ENCODE measurements at places on chromosomes 5 and 9.

DNA sequence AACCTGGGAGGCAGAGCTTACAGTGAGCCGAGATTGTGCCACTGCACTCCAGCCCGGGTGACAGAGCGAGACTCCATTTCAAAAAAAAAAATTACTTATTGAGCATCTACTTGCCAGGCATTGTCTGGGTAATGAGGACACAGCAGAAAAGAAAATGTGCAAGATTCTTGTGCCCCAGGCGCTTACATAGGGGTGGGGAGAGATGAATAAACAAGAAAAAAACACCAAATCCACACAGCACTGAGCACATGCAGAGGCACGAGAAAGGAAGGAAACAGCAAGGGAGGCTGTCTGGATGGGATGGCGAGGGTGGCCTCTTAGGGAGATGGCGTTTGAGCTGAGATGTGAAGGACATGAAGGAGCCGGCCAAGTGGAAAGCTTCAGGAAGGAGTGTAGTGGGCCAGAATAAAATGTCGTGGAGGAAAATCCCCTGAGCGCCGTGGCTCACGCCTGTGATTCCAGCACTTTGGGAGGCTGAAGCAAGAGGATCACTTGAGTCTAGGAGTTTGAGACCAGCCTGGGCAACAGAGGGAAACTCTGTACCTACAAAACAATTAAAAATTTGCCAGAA lies 13.9 kb downstream of the DYNC2I2 start:
- DNase-seq: no peak
- no peaks in the 10 kb centered on the region for H3K36me3 ChIP-seq
- H3K4me1 ChIP-seq: no peaks in the 10 kb centered on the region
- no peak overlapping the region for H3K27ac ChIP-seq
- no peak overlapping the region for H3K4me3 ChIP-seq

- no peak overlapping the region for H3K27ac ChIP-seq
- no peak overlapping the region for H3K4me3 ChIP-seq
- H3K36me3 ChIP-seq: no peaks in the 10 kb centered on the region
- no peak for DNase-seq
Measured at GRCh38 chr5:24145806-24146205, 499.0 kb downstream of the CDH10 start.

DNA sequence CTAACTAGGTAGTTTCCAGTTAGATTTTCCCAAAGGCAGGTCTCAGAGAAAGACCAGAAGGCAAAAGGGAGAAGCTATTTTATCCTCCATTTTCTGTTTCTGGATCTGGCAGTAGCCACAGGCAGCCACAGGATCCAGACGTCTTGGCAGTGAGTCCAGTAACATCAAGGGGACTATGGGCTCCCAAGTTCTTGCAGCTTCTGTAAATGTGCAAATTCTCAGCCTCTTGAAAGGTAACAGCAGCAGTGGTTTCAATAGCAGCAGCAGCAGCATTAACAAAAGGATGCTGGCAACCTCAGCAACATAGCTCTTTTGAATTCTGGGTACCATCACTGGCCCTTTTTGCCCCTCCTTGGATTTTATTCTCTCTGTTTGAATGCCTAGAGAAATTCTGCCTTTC lies 27.1 kb upstream of the IL33 start:
- H3K4me1 ChIP-seq: peaks cover 10% of the 10 kb centered on the region
- H3K36me3 ChIP-seq: no peaks in the 10 kb centered on the region
- no peak overlapping the region for H3K4me3 ChIP-seq
- H3K27ac ChIP-seq: no peak overlapping the region
- no peaks in the 10 kb centered on the region for H3K27me3 ChIP-seq
- no peak for DNase-seq

DNA sequence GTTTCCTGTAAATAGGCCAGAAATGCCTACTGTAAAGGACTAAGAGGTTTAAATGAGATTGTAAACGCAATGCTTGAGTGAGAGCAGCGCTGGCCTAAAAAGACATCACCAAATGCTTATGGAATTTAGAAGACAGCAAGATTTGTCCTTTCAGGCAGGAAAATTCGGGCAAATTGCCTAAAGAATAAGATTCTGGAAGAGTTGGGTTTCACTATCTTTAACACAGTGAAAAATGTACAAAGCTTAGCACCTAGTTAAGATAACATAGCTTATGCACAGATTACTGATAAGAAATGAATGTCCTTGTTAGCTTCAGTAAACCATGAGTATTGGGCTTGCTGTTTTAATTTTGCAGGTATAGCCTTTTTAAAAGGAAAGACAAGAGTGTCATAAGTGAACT lies 4.7 kb downstream of the FKBP15 start:
- no peaks in the 10 kb centered on the region for H3K27me3 ChIP-seq
- no peak overlapping the region for H3K4me3 ChIP-seq
- no peak overlapping the region for H3K27ac ChIP-seq
- H3K36me3 ChIP-seq: no peaks in the 10 kb centered on the region
- peaks cover 26% of the 10 kb centered on the region for H3K4me1 ChIP-seq

- no peak overlapping the region for H3K27ac ChIP-seq
- no peaks in the 10 kb centered on the region for H3K27me3 ChIP-seq
- H3K36me3 ChIP-seq: no peaks in the 10 kb centered on the region
- no peak overlapping the region for H3K4me3 ChIP-seq
- no peak for DNase-seq
- peaks cover 14% of the 10 kb centered on the region for H3K4me1 ChIP-seq
Measured at GRCh38 chr9:6956879-6957278, 199.1 kb downstream of the KDM4C start.

DNA sequence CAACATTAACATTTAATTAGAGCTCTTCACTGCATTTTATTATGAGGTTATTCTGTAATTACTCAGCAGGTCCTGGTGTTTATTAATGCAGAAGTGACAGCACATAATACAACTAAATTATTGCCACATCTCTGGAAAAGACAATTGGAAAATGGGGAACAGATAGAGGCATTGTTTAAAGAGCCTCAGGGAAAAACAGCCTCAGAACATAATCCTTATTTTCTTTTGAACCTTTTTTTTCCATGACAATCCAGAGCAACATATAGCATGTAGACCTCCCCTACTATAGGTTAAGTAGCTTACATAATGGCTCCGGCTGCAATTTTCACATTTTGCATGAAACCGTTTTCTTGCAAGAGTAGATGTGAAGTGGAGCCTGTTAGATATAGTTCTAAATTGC lies 87.2 kb downstream of the RMI1 start:
- no peak for DNase-seq
- H3K4me3 ChIP-seq: no peak overlapping the region
- H3K27me3 ChIP-seq: no peaks in the 10 kb centered on the region
- no peaks in the 10 kb centered on the region for H3K36me3 ChIP-seq
- H3K27ac ChIP-seq: no peak overlapping the region

GRCh38 chr5:89300426-89300970 lies 417.5 kb upstream of the MEF2C start:
- H3K36me3 ChIP-seq: no peaks in the 10 kb centered on the region
- H3K27ac ChIP-seq: no peak overlapping the region
- no peak for DNase-seq

DNA sequence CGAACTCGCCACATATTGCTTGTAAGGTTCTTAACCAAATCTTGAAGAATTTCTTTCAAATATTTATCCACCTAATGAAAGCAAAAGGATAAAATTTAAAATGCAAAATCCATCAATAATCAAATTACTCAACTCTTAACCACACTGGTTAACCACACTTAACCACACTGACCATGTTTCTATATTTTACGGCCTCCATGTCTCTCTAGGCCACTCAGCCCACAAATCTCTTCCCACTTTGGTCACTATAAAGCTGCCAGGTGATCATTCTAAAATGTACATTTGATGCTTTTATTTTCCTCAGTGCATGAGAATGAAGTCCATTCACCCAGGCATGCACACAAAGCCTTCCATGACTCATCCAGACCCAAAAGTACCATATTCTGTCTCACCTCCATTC lies 56.4 kb upstream of the OR2K2 start:
- DNase-seq: no peak
- no peaks in the 10 kb centered on the region for H3K27me3 ChIP-seq
- peaks cover 93% of the 10 kb centered on the region for H3K36me3 ChIP-seq
- H3K27ac ChIP-seq: no peak overlapping the region

DNA sequence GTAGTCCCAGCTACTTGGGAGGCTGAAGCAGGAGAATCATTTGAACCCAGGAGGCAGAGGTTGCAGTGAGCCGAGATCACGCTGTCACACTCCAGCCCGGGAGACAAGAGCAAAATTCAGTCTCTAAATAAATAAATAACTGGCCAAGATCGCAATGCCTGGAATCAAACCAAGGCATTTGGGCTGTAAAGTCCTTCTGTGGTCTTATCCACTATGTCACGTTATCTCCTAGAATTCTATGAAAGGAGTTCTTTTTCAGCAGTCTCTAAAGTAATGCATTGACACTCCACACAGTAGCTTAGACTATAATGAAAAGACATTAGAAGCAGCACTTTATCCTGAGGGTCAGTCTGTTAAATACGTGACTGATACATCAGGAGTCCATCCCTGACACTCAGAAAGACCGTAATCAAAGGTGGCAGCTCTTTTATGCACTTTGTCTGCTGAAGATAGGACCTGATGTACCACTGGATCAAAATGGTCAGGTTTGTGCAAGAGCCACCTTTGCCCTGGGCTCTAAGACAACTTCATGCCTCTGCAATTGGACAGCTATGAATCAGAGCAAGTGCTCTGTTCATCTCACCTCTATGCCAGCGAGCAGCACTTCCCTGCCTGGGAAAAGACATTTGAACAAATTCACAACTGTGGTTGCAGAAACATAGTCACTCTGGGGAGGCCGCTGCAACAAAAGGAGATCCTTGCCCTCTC lies 31.7 kb upstream of the GNA14 start:
- H3K36me3 ChIP-seq: no peaks in the 10 kb centered on the region
- no peak overlapping the region for H3K4me3 ChIP-seq
- no peak overlapping the region for H3K27ac ChIP-seq
- no peaks in the 10 kb centered on the region for H3K4me1 ChIP-seq

DNA sequence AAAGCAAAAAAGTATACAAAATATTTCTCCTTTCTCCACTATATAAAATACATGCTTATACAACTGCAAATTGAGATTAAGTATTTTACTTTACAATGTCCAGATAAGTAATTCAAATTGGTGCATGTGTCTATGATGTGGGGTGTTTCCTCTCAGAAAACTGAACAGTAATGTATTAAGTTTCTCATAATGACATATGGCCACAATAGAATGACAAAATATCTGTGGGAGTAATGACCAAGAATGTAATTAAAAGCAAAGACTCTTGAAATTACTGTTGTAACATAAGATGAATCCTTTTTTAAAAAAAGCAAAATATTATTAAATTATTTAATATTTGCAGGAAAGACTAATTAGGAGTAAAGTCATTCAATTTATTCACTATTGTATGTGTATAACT lies 155.1 kb downstream of the RFX3 start:
- no peaks in the 10 kb centered on the region for H3K4me1 ChIP-seq
- no peak for DNase-seq
- no peak overlapping the region for H3K4me3 ChIP-seq
- H3K36me3 ChIP-seq: no peaks in the 10 kb centered on the region

DNA sequence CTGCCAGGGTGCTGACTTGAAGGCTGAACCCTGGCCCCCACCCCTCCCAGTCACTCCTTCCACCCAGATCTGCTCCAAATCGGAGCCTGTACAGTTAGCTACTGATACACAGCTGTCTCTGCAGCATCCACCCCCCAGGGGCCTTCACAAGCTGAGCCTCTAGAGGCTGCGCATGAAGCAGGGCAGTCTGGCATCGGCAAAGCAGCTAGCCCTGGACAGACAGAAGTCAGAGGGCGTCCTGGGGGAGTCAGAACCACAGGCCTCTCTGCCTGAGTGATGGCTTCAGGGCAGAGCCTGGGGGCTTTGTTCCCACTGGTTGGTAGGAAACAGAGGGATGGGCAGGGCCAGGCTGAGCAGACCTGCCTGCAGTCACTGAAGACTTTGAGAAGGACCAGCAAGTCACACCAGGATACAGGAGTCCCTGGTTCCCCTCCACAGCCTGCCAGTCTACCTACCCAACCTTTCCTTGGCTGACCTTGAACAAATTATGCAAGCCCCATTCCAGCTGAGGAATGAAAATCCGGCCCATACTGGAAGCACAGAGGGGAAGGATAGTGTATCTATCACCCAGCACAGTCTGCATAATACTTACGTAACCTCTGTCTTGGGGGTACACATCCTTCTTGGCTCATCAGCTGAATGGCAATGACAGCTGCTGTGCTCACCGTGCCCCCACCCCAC lies 8.8 kb downstream of the VDAC1 start:
- no peak overlapping the region for H3K27ac ChIP-seq
- peaks cover 12% of the 10 kb centered on the region for H3K36me3 ChIP-seq
- DNase-seq: no peak
- H3K4me1 ChIP-seq: peaks cover 47% of the 10 kb centered on the region
- no peaks in the 10 kb centered on the region for H3K27me3 ChIP-seq

DNA sequence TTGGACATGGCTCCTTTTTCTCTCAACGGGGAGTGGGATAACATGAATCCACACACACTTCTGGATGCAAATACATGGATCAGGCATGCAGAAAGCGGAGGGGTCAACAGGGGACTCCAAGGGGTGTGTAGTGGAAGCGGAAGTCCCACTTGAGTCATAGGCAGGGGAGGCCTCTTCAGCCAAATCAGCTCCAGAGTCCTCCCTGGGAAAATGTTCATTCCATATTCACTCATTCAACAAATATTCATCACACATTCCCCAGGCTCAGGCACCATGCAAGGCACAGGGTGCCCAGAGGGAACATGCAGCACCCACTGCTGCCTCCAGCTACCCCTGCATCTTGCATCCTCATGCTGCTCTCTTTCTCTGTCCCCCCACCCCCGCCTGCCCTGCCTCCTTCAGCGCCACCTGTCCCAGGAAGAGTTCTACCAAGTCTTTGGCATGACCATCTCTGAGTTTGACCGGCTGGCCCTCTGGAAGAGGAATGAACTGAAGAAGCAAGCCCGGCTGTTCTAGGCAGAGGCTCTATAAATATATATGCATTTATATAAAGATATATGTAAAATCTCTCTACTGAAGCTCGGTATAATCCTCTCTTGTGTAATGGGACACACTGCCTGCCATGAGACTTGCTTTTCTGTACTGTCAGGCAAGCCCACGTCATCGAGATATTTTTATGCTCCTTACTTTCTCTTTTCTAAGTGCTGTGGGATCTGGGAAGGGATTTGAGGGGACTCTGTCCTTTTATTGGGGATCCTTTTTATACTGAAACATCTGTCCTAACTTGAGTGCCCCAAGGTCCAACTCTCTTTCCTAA lies 13.6 kb upstream of the AFAP1L1 start:
- no peaks in the 10 kb centered on the region for H3K4me1 ChIP-seq
- H3K4me3 ChIP-seq: no peak overlapping the region
- no peak overlapping the region for H3K27ac ChIP-seq
- no peaks in the 10 kb centered on the region for H3K27me3 ChIP-seq

DNA sequence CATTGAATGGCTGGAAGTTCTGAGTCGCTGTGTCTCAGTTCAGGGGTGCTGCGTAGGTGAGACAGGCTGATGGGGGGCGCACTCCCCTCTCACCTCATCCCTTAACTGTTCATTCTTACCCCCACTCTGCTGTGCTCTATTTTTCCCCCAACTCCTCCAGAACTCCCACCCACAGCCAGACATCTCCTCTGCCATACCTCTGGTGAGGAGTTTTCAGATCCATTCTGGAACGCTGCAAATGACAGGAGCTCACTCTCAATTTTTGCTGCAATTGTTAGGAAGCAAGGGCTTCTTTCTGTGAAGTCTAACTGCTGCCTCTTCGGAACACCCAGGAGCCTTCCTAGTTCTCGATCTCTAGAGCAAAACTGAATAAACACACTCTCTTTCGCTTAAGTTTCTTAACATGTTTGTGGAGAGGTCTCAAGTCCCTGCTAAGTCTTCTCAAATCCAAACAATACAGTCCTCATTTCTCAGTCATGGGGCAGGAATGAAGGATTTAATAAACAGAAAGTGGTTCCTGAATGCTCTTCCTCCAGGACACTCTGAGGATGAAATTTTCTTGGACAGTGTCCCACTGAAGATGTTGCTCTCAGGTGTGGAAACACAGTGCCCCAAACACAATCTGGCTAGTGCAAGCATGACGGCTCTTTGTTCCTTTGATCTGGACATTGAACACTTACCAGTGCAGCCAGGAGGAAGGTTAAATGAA lies 387.7 kb downstream of the KDM4C start:
- H3K27ac ChIP-seq: no peak overlapping the region
- H3K4me3 ChIP-seq: no peak overlapping the region
- peaks cover 3% of the 10 kb centered on the region for H3K4me1 ChIP-seq
- DNase-seq: no peak
- H3K36me3 ChIP-seq: peaks cover 3% of the 10 kb centered on the region
